ENCODE measurements at places on chromosomes 2 and 18. TPM values are rescaled to one million over a fixed set of nuclear protein-coding genes. Genes with fewer than 3 reads are reported as not detected.

DNA sequence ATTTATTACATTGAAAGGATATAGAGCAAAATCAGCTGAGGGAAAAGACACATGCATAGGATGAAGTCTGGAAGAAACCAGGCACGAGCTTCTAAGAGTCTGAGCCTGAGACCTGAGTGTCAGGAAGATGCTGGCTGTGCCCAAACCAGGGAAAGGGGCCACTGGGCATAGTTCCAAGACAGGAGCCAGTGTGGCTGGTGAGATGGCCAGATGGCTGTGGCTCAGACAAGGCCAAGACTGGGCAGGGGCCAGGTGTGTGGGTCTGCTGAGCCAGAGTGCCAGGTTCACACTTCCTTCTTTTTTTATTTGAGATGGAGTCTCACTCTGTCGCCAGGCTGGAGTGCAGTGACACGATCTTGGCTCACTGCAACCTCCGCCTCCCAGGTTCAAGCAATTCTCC, 95.5 kb upstream of the ATG16L1 start:
- DNase-seq, result no peak

DNA sequence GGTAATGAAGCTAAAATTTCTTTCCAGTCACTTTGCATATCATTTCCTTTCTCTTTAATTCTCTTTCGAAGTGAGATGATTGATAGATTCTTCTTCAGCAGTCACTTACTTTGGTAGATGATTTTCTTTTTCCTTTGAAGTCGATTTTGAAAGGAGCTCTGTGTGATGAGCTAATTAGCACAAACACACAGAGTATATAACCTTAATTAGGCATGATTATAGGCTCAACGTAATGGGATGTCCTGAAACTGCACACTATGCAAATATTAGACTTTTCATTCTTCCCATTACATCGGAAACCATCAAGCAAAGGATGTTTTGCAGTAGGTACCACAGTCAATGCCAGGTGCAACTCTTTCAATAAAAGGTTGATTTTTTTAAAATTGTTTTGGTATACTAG, 6.4 kb upstream of the CTLA4 start:
- no peak for DNase-seq

GRCh38 chr2:67600222-67600871, 203.2 kb downstream of the ETAA1 start:
- no peak for DNase-seq

DNA sequence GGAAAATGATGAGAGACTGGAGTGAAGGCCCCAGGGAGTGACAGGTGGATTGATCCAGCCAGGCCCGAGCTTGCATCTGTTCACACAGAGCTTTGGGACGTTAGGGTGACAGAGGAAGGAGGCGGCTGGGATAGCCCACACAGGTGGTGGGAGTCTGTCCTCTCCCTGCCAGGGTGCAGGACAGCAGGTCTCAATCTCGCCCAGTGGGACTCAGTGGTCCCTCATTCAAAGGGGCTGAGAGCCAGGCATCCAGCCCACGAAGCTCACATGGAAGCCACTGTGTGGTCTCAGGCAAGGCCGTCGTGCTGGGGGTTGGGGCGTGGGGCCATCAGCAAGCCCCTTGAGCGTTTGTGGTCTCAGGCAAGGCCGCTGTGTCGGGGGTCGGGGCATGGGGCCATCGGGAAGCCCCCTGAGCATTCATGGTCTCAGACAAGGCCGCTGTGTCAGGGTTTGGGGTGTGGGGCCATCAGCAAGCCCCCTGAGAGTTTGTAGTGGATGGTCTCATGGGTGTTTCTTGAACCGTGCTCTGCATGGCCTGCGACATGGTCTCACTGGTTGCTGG, 8.3 kb downstream of the KCNG2 start:
- DNase-seq, result no peak

DNA sequence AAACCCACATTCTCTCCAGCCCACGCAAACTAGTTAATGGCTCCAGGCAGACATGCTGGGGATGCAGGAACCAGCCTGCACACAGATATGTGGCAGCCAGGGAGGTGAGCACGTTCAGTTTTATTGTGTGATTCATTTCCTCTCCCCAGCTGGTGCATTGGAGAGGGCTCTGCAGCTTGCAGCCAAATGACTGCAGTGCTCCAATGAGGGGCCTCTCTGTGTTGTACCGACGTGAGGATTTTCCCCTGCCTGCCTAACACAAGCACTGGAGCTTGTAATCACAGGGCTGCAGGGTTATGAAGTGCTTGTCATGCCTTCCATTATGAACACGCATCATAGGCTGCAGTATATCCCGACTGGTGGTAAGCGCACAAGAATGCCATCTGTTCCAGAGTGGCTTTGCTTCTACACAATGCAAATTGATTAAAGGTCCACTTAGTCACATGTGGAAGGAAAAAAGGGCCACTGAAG, 92.3 kb upstream of the THUMPD2 start:
- DNase-seq, result no peak

Gene NAT8
- not detected for total RNA-seq

Gene VWC2L
- not detected for total RNA-seq

DNA sequence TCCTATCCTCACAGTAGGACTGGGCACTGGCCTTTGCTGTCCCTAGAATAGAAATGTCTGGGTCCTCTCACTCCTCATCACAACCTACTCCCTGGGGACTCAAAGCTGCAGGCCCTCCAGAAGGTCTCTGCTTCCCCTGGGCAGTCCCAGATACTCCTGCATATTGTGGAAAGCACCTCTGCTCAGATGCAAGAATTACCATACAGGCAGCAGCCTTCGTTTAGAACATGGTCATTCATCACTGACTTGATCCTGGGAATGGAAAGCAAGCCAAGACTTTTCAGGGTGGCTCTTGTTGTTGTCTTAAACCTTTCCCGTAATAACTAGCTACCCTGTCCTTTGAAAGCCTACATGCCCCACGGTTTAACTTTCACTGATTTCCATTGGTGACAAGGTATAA, 53.1 kb upstream of the NPAS2 start:
- DNase-seq, result no peak

GRCh38 chr2:165793161-165793778, 777 bp downstream of the GALNT3 start:
- peak; percentile 10 for DNase-seq

Gene IL1F10
- total RNA-seq, result not detected

GRCh38 chr2:162243294-162243693, at the start of gene FAP:
TSS of gene FAP (minus strand) at chr2:162243445. CDS start at chr2:162243327, 118 bp downstream.
- no peak for DNase-seq

GRCh38 chr2:145802133-145802532, 1282.2 kb upstream of the ZEB2 start:
- DNase-seq, result no peak

DNA sequence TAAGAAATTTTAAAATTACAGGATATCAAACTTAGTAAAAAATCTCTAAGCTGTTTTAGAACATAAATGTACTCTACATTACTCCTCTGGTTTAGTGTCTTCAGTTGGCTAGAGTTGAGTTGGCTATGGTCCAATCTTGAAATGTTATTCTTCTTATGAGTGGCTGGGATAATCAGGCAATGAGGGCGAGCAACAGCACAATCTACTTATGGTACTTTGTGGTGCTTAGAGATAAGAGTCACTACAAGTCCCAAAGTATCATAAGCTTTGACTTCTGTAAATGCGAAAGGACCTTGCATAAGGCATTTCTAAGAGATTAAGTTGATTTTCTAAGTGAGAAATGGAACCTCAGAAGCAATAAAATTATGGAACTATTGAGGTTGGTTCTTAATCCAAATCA, 361.7 kb downstream of the GPD2 start:
- no peak for DNase-seq

GRCh38 chr2:39530411-39530866, 93.4 kb upstream of the MAP4K3 start:
- no peak for DNase-seq

DNA sequence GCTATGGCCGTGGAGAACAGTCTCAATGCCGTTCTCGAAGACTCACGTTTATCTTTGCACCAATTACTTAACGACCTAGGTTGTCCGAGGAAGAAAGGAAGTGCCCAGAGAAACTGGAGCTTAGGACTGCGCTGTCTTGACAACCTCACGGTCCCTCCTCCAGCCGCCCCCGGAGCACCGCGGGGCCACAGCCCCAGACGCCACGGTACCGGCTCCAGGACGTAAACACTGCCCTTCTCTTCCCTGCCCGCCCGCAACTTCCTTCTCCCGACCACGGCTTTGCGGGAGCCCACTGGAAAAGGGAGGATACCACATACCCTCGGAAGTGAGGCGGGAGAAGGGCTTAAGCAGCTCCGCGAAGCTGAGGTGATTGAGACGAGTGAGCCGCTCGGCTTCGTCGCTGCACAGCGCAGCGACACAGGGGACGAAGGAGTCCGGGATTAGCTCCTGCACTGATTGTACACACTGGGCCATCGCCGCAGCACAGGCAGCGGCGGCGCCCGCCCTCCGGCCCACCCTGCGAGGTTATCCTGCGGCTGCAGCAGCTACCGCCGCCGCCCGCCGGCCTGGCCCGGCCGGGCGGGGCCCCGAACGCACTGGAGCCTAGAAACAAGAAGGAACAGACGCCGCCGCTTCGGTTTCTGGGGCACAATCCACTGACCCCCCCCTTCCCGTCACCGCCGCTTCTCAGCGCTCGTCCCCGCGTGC, 483 bp downstream of the TRAPPC8 start:
- DNase-seq, result peak; percentile 18

DNA sequence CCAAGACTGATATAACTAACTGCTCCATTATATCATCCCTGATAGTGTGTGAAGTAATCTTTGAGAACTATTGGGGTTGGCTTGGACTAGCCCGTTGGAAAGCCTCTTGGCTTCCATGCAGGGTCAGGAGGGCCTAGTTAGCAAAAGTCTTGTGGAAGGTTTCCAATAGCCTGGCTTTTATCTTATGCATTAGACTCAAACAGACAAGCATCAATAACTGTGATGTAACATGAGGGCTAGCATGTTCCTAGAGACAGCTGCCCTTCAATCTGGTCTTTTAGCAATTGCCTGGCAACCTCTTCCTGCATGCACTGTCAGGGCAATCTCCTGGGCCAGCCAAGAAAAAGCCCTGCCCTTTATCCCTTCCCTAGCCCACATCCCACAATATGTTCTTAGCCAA, 18.2 kb downstream of the SLC8A1 start:
- no peak for DNase-seq

DNA sequence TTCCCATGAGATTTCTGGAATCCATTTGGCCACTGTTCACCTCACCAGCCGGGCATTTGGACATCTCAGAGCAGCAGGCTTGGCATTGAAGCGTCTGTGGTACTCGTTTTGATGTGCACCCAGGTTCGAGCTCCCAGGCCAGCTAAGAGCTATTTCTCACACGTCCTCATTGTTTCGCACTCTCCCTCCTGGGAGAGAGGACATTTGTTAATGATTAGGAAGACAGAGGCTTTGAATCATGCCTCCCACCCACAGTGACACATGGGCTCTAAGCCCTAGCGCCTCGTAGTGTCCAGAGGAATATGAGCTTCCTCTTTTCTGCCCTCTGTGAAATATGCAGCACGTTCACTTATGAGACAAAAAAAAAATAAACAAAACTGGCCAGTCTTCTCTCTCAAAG, 361.8 kb downstream of the RND3 start:
- DNase-seq, result no peak

Gene AFF3
- 14.4 TPM for total RNA-seq

Gene ZRANB3
- total RNA-seq, result 3.5 TPM
